ENCODE measurements at places on chromosomes 7 and 10.

DNA sequence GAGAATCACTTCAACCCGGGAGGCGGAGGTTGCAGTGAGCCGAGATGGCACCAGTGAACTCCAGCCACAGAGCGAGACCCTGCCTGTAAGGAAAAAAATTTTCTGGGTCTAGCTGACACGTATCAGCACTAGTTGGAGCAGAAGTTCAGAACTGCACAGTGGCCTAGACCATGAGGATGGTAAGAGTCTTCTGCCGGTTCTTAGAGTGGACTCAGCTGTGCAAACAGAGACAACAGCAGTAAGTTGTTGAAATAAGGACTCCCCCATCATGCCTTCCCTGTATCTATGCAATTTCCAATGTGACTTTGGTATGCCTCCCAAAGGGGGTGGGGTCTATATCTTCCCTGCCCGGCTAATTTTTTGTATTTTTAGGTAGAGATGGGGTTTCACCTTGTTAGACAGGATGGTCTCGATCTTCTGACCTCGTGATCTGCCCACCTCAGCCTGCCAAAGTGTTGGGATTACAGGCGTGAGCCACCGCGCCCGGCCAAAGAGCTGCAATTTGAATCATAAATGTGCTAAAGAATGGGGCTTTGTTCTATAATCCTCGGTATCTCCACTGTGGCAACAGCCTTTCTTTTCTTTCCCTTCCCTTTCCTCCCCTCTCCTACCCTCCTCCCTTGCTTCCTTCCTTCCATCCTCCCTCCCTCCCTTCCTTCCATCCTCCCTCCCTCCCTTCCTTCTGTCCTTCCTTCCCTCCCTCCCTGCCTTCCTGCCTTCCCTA lies 14.5 kb upstream of the RNF216 start:
- no peak for DNase-seq

DNA sequence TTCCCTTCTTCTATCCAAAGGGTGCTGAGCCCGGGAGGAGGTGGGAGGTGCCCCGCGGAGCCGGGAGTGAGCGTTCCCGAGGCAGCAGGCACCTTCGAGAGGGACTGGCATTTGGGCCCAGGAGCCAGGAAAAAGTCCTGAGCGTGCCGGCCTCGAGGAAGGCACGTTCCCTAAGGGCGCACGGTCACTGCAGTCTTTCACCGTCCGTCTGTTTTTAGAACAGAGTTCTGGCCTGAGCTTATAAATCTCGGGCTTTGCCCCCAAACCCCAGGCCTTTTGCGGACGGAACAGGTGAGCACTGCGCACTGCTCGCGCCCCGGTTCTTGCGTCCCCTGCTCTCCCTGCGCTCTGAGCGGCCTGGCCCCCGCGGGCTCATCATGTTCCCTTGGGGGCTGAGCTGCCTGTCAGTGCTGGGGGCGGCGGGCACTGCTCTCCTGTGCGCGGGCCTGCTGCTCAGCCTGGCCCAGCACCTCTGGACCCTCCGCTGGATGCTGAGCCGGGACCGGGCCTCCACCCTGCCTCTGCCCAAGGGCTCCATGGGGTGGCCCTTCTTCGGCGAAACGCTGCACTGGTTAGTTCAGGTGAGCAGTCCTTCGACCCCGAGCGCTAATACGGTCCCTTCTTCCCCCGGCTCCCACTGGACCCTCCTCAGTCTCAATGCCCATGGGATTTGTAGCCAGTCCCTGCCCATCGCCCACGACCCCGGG lies 442 bp downstream of the CYP26C1 start:
- no peak for DNase-seq

GRCh38 chr10:119320981-119321380 lies 113.6 kb downstream of the GRK5 start:
- no peak for DNase-seq

DNA sequence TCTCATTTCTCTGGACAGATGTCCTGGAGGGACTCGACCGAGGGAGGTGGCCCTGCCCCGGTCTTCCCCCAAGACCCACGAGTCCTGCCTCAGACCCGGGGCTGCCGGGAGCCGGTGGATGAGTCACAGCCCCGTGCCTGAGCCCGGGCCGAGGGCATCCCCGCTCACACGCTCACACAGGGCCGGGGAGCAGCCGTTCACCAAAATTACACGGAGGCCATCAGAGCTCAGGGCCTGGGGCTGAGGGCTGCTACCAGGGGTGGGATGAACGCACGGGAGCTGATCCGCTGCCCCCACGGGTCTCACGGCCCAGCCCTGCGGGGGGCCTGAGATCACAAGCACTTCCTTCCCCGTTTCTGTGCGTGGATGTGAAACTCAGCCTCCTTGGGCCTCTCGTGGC lies 17.5 kb downstream of the FAM20C start:
- DNase-seq: no peak

DNA sequence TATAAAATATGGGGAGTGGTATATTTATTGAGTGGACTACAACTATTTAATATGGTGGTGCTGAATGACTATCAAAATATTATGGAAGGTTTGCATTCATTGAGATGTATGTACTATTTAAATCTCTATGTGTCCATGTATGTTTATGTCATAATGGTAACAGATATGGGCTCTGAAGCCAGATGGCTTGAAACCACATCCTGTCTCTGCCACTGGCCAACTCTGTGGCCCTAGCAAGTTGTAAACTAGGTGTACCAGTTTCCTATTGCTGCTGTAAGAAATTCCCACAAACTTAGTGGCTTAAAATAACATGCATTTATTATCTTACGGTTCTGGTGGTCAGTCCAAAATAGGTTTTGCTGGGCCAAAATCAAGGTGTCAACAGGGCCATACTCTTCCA lies 198.1 kb upstream of the NFE2L3 start:
- no peak for DNase-seq

Measured in SJSA1 (cell line).